Stimulated activated CD4-positive, alpha-beta T cell treated with anti-CD3 and anti-CD28 coated beads, Interleukin-1b, Interleukin-23, amount 100 ng/mL, for 48 hours (primary cell): ENCODE measurements at places on chromosomes 5 and 9.

DNA sequence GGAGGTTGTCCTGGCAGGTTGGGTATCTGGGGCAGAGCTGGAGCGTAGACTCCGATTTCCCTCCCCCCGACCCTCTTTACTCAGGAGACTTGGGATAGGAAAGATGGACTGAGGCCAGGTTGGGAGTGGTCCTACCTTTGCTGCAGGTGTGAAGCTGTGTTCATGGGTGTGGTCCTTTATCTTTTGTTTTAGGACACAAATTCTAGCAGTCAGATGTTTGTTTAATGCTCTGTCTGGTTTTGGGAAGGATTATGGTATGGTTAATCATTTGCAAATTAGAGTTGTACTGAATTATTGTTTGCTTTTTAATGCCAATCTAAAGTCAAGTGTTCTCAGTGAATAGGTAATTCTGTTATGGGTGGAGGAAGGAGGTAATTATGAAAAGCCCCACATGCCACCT is 14.1 kb upstream of the FAM120AOS start:
- no peak for DNase-seq

- DNase-seq = no peak
Observed at GRCh38 chr9:98085944-98086343, 29.4 kb downstream of the NANS start.

DNA sequence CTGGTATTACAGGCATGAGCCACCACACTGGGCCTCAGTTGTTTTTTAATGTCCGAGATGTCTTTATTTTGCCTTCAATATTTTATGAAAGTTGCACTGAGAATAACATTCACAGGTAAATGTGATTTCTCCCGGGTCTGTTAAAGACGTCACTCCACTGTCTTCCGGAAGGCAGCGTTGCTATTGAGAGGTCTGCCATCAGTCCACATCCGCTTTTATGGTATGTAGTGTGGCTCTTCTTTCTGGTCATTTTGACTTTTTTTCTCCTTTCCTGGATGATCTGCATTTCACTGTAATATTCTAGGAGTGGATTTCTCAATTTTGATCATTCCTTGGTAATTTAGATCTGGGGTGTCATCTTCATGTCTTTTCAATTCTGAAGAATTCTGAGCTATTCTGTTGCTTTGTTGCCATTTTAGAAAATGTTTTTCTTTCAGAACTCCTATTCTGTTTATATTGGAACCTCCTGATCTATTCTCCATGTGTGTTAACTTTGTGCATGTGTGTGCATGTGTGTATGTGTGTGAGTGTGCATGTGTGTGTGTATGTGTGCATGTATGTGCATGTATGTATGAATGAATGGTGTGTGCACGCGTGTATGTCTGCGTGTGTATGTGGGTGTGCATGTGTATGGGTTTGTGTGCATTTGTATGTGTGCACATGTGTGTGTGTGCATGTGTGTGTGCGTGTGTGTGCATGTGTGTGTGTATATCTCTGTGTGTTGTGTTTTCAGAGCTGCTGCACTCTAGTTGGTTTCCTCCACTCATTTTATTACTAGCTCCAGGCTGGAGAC is 1.9 kb upstream of the LCN1 start:
- DNase-seq = no peak

DNA sequence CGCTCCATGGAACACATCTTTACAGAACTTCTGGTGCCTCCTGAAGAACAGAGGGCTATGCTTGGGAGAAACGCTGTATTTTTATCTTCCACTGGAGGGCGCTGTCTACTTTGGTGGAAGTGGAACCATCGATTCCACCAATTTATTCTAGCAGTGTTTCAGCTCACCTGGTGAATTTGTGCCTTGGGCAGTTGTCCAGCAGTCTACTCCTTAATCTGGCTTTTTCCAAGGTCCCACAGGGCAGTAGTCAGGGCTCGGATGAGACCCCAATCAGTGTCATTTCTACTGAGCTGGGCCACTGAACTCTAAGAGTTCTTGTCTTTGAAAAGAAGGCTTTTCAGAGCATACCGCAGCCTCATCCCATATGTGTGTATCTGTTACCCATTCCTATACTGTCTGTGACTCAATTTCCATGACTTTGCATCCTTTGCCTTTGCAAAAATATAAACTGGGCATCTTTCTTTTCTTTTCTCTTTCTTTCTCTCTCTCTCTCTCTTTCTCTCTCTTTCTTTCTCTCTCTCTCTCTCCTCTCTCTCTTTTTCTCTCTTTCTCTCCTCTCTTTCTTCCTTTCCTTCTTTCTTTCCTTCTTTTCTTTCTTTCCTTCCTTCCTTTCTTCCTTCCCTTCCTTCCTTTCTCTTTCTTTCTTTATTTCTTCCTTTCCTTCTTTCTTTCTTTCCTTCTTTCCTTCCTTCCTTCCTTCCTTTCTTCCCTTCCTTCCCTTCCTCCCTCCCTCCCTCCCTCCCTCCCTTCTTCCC is 138.4 kb upstream of the ZNF618 start:
- peak; percentile 13 for DNase-seq

DNA sequence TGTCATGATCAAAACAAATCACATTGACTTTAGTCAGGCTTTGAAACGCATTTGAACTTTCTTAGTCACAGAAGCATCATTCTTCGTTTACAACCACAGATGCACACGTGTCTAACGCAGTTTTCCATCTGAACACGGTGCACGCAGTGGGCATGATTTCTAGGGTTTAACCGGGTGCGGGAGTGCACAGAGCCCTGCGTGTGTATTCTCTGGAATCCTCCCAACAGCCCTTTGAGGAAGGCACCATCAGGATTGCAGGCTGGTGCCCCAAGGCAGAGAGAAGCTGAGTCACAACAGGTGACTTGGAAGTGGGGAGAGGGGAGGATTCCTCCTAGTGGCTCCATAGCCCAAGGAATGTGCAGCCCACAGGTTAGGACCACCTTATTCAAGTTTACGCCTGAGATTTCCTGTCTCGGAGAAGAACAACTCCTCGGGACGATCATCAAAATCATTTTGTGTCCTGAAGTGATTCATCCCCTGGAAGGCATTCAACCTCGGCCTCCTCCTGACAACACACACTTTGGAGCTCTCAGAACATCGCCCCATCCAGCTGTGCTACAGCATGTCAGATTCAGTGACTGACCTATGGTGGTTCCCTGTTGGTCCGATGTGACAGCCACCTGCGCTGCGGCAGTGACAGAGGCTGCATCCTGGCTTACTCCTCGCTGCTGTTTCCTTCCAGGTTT is 13.1 kb downstream of the ROPN1L start:
- DNase-seq = no peak

- DNase-seq = no peak
Observed at GRCh38 chr5:38433160-38433861, 123.1 kb downstream of the LIFR start.

GRCh38 chr5:40404613-40405012 is 275.1 kb upstream of the PTGER4 start:
- no peak for DNase-seq

GRCh38 chr9:12230708-12231107 is 462.5 kb upstream of the TYRP1 start:
- DNase-seq = no peak

GRCh38 chr9:86902991-86903733 is 44.1 kb downstream of the GAS1 start:
- no peak for DNase-seq

GRCh38 chr5:172713113-172713808 is 57.7 kb downstream of the DUSP1 start:
- peak; percentile 58 for DNase-seq

GRCh38 chr9:137114613-137115393 is at the start of gene DPP7:
Gene DPP7 (minus strand): TSS chr9:137114733. CDS start chr9:137114713, 20 bp downstream.
- peak; percentile 75 for DNase-seq

- DNase-seq = no peak
Observed at GRCh38 chr9:92242260-92243136, 51.0 kb downstream of the IARS1 start.

DNA sequence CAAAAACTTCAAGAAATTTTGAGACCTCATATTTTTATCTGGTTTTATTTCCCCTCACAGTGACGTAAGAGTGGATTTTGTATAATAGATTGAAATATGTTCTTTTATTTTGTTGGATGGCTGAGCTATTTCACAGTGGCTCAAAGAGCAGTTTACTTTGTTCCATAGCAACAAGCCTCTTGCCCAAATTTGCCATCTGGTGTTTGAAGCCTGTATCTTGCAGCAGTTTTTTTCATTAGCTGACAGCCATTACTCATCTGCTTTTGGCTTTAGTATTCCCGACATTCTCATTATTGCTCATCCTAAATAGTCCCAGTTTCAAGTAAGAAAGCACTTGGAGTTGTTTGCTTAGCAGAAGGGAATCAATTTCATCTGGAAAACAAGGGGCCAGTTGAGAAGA is 36.3 kb downstream of the GDA start:
- no peak for DNase-seq

DNA sequence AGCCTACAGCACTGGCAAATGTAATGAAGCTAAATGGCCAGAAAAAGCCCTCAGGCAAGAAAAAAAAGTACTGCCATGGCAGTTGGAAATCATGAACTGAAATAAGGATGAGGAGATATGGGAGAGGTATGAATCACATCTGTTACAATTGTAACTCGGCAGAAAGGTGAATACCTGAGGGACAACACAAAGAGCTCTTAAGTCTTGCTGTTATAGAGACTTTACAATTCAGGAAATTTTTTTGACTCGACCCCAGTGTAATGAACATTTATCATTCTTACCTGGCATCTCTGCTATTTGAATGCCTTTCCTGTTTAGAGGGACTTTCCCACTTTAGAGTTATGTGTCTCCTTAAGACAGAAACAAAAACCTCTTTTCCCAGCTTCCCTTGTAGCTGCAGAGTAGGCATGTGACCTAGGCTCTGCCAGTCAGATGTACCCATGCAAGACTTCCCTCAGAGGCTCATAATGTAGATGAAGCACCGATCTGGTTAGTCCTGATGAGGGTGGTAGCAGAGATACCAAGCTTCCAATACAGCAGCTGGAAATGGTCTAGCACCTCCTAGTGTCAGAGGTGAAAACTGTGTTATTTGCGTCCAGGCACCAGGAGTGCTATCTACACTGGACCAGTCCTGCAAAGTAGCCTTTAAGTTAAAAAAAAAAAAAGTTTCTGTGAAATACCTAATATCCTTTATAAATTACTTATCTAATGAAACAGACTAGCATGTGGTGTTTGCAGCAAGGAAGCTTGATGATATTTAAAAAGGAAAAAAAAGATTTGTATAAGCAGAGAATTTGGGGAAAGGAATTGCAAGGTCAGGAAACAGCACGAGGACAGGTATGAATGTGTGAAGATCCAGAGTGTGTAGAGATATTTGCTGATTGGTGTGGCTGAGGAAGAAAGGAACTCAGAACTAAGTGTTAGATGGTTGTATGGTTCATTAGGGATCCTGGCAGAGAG is 146.9 kb upstream of the SLC1A3 start:
- no peak for DNase-seq

DNA sequence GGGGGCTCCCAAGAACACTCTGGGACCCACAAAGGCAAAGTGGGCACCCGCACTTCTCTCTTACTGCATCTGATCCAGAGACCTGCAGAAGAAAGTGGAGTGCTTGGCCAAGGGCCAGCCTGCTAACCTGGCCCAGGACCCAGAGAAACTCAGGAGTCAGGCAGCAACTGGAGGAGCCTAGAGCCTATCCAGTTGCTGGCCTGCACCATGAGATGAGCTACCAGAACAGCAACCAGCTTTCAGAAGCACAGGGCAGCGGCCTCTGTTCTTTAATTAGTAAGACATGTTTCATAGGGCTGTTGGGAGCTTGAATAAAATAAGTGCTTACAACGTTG is 298.3 kb downstream of the GADD45G start:
- DNase-seq = no peak

GRCh38 chr9:126125177-126125576 is 201.5 kb upstream of the MVB12B start:
- DNase-seq = no peak

DNA sequence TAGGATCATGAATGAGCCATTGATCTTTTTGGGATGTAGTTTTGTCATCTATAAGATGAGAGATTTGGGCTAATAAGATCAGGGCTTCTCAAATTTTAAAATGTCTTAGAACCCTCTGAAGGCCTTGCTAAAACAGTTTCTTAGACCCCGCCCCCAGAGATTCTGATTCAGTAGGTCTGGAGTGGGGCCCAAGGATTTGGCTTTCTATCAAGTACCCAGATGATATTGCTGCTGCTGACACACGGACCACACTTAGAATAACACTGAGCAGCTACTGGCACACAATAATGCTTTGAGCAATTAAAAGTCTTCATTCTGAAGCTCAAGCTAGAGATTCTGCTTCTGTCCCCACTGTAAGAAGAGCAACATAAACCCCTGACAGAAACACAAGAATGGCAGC is 216.7 kb downstream of the SMARCA2 start:
- no peak for DNase-seq

DNA sequence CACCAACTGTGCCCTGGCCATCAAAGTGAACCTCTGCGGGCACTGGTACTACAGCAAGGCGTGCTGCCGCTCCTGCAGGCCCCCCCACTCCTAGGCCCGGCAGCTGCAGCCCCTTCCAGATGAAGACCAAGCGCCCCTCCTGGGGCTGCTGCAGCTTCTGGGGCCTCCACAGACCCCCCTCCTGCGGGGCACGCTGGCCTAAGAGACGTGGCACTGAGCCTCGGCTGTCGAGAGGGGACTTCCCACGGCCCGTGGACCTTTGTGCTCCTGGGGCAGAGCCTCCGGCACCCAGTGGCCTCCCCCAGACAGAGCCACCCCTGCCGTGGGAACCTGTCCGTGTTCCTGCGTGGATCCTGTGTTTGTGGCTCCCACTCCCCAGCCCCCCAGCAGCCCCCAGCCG is 34.4 kb downstream of the FAM163B start:
- no peak for DNase-seq

GRCh38 chr9:130931508-130932254 is 7.4 kb downstream of the FIBCD1 start:
- DNase-seq = no peak

DNA sequence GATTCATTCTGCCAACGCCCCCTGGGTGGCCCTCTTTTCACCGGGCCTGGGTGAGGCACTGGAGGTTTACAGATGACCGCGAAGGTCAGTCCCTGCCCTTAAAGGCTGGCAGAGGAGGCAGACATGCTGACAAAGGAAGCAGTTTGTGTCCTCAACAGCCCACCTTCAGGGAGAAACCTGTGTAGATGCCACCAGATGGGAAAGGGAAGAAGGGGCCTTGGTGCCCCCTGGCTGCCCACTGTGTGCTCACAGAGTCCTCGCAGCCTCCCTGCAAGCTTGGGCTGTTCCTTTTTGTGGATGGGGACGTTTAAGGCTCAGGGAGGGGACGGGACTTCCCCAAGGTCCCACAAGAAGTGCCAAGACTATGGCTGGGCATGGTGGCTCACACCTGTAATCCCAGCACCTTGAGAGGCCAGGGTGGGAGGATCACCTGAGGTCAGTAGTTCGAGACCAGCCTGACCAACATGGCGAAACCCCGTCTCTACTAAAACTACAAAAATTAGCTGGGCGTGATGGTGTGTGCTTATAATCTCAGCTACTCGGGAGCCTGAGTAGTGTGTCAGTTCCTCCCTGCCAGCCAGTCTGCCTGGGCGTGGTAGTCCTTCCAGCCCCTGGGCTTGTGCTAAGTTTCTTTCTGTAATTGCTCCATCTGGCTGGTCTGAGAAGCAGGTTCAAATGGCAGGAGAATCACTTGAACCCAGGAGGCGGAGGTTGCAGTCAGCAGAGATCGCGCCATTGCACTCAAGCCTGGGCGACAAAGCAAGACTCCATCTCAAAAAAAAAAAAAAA is 36.2 kb downstream of the NEK6 start:
- no peak for DNase-seq
